ENCODE measurements at places on chromosomes 5 and 9. TPM values are rescaled to one million over a fixed set of nuclear protein-coding genes. Genes with fewer than 3 reads are reported as not detected.

Gene TMOD1
- total RNA-seq, result 2.1 TPM

Gene BAAT
- total RNA-seq, result 0.23 TPM

Gene F12
- 25.7 TPM for total RNA-seq

Gene BRD8
- 46.6 TPM for total RNA-seq

Gene TEX53
- total RNA-seq, result not detected

Gene ADAMTS19
- total RNA-seq, result not detected

Gene PCDHAC2
- total RNA-seq, result 4.4 TPM

Gene ZNF782
- 1.1 TPM for total RNA-seq

Gene TDRD7
- total RNA-seq, result 10.8 TPM

Gene C9orf153
- total RNA-seq, result not detected

Gene BASP1
- total RNA-seq, result 202 TPM

Gene TMC1
- 0.10 TPM for total RNA-seq

Gene NTNG2
- 3.1 TPM for total RNA-seq

Gene CXCL14
- 0.24 TPM for total RNA-seq

Gene COL23A1
- total RNA-seq, result not detected

Gene ECSCR
- total RNA-seq, result not detected

Gene MORN5
- not detected for total RNA-seq

Gene SAPCD2
- 23.9 TPM for total RNA-seq

Gene KIF24
- total RNA-seq, result 3.4 TPM

Gene GHR
- 0.06 TPM for total RNA-seq

Gene EFNA5
- total RNA-seq, result 19.2 TPM

Gene DDX4
- total RNA-seq, result not detected

Gene BNIP1
- total RNA-seq, result 15.8 TPM

Gene C5orf58
- total RNA-seq, result not detected

Gene ANKRD31
- not detected for total RNA-seq

Gene DELE1
- total RNA-seq, result 55.8 TPM

Gene OMD
- total RNA-seq, result not detected

Gene MARVELD2
- total RNA-seq, result 2.4 TPM

Gene GLDC
- 13.3 TPM for total RNA-seq

Gene BHMT
- total RNA-seq, result not detected

Gene SURF4
- total RNA-seq, result 200 TPM

Gene ANKRD33B
- total RNA-seq, result 11.0 TPM

Gene CTSV
- 13.6 TPM for total RNA-seq

Gene DCTN4
- 17.6 TPM for total RNA-seq

Gene PCDHB16
- total RNA-seq, result 0.05 TPM

Gene ARPC5L
- total RNA-seq, result 83.2 TPM

Gene ARL14EPL
- total RNA-seq, result 0.19 TPM

Gene STPG3
- total RNA-seq, result not detected

Gene GMCL2
- not detected for total RNA-seq

Gene SLC34A3
- total RNA-seq, result 0.28 TPM

Gene ARID3C
- total RNA-seq, result 0.16 TPM

Data from A549 treated with Mapracorat at 1 μM for 4 hours (cell line).